NCI-H187 treated with DMSO at 0.1 percent for 48 hours (cell line): ENCODE measurements at places on chromosomes 2 and 18.

DNA sequence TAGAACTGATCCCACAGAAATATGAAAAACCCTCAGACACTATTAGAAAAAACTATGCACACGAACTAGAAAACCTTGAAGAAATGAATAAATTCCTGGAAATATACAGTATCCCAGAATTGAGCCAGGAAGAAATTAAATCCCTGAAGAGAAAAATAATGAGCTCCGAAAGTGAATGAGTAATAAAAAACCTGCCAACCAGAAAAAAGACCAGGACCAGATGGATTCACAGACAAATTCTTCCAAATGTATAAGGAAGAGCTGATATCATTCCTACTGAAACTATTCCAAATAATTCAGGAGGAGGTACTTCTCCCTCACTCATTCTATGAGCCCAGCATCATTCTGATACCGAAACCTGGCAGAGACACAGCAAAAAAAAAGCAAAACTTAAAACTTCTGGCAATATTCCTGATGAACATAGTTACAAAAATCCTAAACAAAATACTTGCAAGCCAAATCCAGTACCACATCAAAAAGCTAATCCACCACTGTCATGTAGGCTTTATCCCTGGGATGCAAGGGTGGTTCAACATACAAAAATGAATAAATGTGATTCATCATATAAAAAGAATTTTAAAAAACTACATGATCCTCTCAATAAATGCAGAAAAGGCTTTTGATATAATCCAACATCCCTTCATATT is 1397.6 kb upstream of the DDX18 start:
- DNase-seq: no peak

DNA sequence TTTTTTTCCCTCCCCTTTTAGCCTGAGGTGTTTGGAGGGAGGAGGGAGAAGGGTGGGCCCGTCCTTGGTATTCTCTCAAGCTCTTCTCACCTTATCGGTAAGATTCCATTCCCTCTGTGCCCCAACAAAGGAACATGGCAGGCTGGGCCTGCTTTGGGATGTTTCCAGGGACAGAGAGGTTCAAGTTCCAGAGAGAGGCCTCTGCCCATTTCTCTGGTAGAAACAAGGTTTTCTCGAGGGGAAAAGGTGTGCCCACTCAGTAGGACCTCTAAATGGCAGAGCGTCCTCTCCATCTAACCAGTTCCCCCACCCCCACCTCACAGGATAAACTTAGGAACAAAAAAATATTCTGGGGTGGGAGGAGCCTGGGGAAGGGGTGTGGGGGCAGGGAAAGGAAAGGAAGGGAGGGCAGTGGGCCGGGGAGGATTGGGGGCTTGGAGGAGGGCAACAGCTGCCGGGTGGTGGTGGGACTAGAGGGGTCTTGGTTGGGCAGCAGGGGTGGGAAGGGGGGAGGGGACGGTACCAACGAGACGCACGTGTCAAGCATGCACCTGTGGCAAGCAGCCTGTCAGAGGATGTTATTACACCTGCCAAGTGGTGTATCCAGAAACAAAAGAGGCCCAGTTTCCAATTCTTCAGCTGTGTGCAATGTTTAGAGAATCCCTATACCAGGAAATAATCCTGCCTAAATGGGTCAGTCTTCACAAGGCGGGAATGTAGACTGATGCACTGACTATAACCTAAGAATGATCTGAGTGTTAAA is 2.1 kb downstream of the PCBP1 start:
- no peak for DNase-seq

GRCh38 chr2:241926541-241927311 is 57.2 kb downstream of the RTP5 start:
- DNase-seq: no peak

- DNase-seq: no peak
Measured at GRCh38 chr2:201915446-201915845, 109.1 kb downstream of the CDK15 start.

GRCh38 chr2:29495068-29495467 is 379.9 kb downstream of the CLIP4 start:
- DNase-seq: no peak

GRCh38 chr18:9685615-9685890 is 22.5 kb upstream of the RAB31 start:
- DNase-seq: no peak

DNA sequence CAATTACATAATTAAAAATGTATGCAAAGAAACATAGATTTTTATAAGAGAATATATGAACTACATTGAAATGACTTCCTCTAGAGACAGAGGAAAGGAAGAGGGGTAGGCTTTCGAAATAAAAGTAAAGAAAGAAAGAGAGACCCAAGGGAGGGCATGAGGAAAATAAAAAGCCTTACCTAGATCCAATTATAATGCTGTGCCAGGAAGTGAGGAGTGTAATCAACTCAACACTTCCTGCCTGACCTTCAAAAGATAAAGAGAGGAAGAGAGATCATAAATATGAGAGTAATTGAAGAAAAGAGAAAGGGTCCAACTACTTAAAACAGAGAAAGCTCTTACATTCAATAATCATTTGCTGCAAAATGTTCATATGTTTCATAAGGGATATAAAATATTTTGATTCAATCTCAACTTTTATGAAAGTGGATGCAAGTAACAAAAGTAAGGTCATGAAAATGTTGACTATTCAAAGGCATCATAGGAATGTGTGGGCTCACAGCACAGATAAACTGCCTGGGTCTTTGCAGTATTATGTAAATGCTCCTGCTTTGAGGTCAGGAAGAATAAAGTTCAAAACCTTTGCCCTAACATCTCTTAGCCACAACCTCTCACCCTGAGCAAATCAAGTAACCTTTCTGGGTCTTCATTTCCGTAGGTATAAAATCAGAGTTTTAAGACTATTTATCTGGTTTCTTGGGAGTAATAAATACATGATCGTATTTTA is 1237.7 kb downstream of the LRP1B start:
- DNase-seq: no peak

- no peak for DNase-seq
Measured at GRCh38 chr2:199405241-199405640, 52.5 kb downstream of the SATB2 start.

DNA sequence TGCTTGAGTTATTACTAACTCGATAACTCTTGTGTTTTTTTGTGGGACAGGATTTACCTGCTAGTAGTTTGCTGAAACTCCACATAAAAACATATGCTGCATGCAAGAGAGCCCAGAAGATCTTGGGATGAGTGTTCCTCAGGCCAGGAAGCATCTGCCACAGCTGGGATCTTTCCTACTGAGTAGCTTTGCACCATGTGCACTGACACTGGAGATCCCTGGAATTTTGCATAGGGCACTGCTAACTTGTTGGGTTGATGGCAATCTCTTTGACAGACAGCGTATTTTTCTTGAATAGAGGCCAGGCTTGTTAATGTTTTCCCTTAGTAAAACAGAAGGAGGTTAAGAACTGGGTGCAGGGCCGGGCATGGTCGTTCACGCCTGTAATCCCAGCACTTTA is 808 bp upstream of the SERPINB11 start:
- no peak for DNase-seq
